ENCODE measurements at places on chromosomes 1 and 21.

DNA sequence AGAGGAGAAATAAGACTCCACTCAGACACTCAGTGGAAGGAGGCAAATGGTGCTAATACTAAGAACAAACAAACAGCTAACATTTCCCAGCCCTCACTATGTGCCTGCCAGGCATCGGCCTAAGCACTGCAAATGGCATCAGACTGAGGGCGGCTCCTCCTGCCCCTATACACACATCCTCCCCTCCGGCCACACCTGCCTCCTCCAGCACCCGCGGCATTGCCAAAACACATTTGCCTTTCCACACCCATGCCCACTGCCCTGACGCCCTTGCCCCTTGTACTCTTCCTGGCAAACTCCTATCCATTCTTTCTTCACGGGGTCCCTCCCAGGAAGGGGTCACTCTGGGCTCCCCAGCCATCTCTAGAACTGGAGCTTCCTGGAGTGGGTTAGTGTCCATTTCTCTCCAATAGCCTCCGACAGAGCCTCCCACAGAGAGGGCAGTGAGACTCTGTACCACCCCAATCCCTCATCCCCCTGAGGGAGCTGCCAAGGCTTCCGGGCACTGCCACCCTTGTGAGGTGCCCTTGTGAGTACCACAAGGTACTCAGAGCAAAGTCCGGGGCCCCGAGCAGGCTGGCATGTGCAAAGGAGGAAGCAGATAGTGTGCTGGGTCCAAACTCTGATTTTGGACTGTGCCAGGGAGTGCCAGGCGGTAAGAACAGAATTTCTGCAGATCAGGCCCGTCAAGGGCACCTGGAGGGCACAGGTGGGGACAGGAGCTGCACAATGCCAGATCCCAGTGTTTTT, 959 bp downstream of the AKR7A3 start:
- no peaks in the 10 kb centered on the region for H3K27me3 ChIP-seq
- H3K4me3 ChIP-seq: peak overlapping the region; percentile 56
- peak; percentile 89 for DNase-seq
- peak overlapping the region; percentile 87 for H3K27ac ChIP-seq
- no peaks in the 10 kb centered on the region for H3K4me1 ChIP-seq

GRCh38 chr21:41209016-41209619, 41.2 kb downstream of the BACE2 start:
- no peak for DNase-seq
- no peak overlapping the region for H3K27ac ChIP-seq
- no peaks in the 10 kb centered on the region for H3K27me3 ChIP-seq
- no peak overlapping the region for H3K4me3 ChIP-seq
- H3K36me3 ChIP-seq: no peaks in the 10 kb centered on the region

GRCh38 chr1:61284936-61285335, 202.6 kb downstream of the NFIA start:
- no peaks in the 10 kb centered on the region for H3K36me3 ChIP-seq
- DNase-seq: no peak
- no peak overlapping the region for H3K27ac ChIP-seq
- no peaks in the 10 kb centered on the region for H3K4me1 ChIP-seq
- no peak overlapping the region for H3K4me3 ChIP-seq
- no peaks in the 10 kb centered on the region for H3K27me3 ChIP-seq

DNA sequence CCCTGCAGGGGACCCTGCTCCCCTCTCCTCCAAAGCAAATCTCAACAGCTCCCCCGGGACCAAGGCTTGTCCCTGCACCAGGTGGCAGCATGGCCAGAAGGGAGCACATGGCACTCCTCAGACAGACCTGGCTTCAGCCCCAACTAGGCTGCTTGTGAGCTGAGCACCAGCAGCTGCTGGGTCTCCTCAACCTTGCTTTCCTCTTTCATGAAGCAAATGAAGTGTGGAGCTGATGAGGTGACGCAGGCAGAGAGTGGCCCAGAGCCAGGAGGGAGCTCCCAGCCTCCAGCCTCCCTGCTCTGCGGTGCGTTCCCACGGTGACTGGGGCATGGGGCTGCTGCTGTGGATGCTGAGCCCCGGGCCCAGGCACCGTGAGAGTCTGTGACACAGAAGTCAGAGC, 34.0 kb downstream of the MEGF6 start:
- H3K27me3 ChIP-seq: no peaks in the 10 kb centered on the region
- H3K4me3 ChIP-seq: no peak overlapping the region
- no peak overlapping the region for H3K27ac ChIP-seq
- DNase-seq: no peak
- H3K4me1 ChIP-seq: no peaks in the 10 kb centered on the region
